ENCODE measurements at places on chromosomes 3 and 15.

- DNase-seq: no peak
These were observed 17.7 kb downstream of the ZNF654 start for GRCh38 chr3:88076712-88077111.

GRCh38 chr3:11541321-11542303 is 102.1 kb downstream of the VGLL4 start:
- no peak for DNase-seq

DNA sequence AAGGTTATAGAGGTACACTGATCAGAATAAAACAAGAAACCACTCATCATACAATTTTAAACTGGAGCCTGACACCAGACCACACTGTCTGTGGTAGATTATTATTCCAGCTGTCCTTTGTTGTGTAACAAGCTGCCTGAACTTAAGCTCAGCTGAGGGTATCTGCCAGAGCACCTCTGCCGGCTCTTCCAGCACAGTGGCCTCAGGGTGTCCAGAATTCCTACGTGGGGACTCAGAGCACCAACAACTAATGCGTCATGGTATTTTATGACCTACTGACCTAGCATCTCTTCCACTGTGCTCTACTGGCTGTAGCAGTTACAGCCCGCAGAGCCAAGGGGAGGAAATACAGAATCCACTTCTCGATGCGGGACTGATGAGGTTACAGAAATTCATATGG is 15.6 kb upstream of the RAF1 start:
- no peak for DNase-seq

DNA sequence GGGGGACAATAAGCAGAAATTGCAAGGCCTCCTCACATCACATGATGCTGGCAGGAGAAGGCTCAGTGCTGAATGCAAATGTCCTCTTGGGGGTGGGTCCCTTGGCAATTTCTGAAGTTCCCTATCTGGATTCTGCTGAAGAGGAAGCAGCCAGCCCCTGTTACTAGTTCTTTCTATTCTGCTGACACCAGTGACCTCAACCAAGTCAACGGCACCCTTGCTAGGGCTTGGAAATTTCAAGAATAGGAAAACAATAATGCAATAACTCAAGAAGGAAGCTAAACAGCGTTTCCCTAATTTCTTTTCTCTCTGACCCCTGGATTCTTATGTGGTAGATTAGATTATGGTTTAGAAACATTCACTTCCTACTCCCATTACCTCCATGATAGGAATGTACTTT is 46.2 kb upstream of the FOXP1 start:
- no peak for DNase-seq

GRCh38 chr3:197197334-197197733 is 101.1 kb downstream of the DLG1 start:
- DNase-seq: no peak

GRCh38 chr3:174337227-174337626 is 521.9 kb upstream of the NAALADL2 start:
- no peak for DNase-seq

- DNase-seq: no peak
These were observed 144.3 kb upstream of the MRPS22 start for GRCh38 chr3:139199421-139200010.

- no peak for DNase-seq
These were observed 128.3 kb upstream of the CADM2 start for GRCh38 chr3:84830476-84830875.

- DNase-seq: no peak
These were observed 92.5 kb downstream of the BDH1 start for GRCh38 chr3:197463279-197463678.

DNA sequence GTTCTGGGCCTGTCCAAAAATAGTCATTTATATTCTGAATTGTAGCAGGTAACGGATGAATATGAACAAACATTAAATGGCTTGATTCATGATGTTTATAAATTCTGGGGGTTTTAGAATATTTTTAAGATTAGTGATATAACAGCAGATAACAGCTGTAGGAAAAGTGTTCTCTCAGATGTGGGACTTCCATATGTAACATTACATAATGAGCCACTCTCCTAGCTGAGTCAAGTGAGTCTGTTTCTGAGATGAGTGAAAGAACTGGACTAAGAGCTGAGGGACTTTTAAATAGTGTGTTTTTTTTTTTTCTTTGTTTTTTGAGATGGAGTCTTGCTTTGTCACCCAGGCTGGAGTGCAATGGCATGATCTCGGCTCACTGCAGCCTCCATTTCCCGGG is 13.9 kb downstream of the YEATS2 start:
- no peak for DNase-seq

DNA sequence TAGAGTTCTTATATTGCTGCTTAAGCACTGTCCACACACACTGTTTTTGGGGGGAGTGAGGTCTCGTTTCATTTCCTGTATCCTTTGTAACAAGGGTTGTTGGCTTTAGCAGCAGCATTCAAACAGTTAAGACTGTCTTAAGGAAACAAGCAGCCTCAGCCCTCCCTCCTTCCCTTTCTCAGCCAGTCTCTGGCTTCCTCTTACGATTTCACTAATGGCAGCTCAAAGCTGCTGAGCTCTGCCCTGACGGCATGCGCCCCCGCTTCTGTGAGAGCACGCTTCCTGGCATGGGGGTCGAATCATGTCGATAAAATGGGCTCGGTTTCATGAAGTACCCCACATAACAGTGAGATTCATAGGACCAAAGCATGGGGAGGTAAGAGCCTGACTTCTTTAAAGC is 105.0 kb downstream of the KLHL25 start:
- DNase-seq: no peak

GRCh38 chr15:85477061-85477460 is 96.7 kb downstream of the AKAP13 start:
- no peak for DNase-seq

DNA sequence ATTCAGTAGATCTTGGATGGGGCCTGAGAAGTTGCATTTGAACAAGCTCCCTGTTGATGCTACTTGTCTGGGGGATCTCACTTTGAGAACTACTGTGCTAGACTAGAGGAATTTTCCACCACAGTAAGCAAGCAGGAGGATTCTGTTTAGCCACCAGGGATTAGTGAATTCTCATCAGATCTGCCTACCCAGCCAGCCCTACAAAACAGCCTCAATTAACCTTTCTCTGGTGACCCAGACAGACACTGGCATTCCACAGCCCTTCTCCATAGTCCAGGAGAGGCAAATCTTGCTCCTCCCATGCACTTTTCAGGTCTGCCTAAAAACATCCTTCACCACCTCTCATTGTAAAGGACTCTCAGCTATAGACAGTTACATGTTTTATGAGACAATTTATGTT is 16.7 kb upstream of the MYH15 start:
- no peak for DNase-seq

GRCh38 chr3:123350971-123351370 is 97.9 kb downstream of the ADCY5 start:
- DNase-seq: no peak

DNA sequence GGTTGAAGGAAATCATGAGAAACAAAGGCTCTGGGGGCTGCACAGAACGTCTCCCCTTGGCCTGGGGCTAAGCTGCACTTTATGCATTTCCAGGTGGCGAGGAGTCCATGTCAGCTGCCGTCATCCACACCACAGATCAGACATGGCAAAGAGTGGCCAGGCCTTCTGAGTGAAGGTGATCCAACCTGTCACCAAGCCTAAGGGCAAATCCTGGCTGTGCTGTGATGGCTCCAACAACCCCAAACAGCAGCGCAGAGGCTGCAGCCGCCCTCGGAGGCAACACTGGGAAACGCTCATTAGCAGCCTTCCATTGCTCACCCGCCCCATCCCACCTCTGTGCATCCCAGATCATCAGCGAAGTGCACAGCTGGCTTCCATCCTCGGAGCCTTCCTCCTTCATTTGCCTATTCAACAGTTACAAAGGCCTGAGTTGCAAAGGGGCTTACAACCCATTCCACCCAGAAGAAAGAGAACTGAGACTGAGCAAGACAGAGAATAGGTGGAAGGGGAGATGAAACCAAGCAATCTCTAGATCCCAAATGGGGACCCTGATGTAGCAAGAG is 55.7 kb downstream of the SRGAP3 start:
- DNase-seq: no peak

DNA sequence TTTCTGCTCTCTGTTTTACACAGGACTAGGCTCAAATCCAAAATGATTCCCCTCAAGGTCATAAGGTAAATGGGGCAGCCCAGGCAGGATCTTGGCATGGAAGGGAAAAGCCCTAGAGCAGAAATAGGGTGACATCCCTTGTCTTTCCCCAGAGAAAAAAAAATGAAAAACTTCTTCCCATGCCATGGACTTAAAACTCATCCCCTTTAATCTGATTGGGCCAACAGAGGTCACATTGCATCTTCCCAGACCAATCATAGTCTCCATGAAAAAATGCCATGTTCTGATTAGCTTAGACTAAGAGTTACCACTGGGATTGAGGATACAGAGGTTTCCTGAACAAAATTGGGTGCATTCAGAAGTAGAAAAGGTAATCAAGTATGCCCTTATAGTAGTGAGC is 241.3 kb upstream of the LRTM1 start:
- no peak for DNase-seq

- no peak for DNase-seq
These were observed 40.2 kb upstream of the ATP13A5 start for GRCh38 chr3:193418576-193419373.

GRCh38 chr3:27758083-27758482 is 36.0 kb upstream of the EOMES start:
- DNase-seq: peak; percentile 10

DNA sequence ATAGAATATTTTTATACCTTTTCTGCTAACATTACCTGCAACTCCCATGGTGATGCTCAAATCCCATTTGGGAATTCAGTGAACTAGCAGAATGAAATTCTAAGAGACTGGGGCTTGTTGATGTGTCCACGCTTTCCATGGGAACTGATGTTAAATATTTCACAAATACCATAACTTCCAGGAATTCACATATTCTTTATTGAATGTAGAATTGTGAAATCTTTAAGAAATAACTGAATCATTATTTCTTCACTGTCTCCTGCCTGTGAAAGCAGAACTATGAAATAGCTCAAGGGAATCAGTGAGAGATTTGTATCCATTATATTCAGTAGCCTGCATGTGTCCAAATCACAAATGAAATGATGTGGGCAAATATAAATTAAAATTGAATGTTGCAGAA is 130.8 kb downstream of the SERPINI1 start:
- DNase-seq: no peak

DNA sequence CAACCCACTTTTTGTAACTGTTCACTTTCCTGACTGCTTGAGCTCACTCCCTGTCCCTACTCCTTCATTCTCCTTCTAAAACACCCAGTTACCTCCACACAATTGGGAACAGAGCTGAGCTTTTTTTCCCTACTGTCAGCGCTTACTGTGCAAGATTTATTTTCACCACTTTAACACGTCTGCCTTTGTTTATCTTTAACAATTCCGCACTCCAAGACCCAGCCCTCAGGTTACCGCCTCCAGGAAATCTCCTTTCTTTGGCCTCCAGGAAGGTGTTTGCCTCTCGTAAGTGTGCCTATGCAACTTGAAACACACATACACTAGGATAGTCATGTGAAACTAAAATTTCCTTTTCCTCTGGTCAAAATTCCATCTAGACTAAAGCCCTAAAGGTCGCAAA is 271.9 kb upstream of the TPRG1 start:
- no peak for DNase-seq

DNA sequence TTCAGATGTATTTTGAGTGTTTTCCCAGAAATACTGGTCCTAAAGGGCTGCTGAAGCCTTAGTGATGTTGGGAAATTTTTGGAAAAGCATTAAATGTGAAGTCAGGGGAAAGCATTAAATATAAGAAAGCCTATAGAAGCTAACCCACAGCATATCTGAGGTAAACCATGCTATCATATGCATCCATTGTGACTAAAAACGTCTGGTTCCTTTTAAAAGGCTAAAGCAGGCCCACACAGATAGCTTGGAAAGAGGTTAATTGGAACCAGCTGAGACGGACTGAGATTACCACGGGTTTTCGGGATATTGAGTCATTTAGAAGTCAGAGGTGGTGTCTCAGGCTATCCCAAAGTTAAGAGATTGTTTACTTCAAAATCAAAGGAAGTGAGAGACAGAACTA is 78.2 kb downstream of the CYP19A1 start:
- DNase-seq: peak; percentile 90

- no peak for DNase-seq
These were observed 11.3 kb upstream of the KNL1 start for GRCh38 chr15:40582726-40583246.

DNA sequence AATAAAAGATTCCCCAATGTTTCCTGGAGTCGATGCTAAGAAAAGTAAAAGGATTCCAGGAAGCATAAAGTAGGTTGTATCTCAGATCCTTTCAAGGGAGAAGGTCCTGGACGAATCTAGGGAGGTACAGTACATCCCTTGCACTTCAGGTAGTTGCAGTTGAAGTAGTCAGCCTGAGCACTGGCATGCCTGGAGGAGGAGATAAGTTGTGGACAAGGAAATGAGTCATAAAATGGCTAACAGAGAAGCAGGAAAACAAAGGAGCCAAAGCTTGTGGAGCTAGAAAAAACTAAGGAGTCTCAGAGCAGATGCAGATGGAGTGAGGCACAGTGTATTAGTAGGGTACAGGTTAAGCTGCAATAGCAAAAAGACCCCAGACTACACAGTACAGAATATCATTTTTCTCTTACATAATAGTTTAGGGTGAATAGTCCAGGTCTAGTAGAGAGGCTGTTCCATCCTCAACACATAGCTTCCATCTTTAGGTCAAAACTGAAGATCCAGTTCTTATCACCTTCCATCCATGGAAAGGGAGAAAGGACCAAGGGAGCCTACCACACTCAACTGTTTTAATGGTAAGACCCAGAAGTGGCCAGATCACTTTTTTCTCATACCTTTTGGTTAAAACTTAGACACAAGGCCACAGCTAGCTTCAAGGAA is 41.3 kb downstream of the COL6A5 start:
- DNase-seq: no peak

DNA sequence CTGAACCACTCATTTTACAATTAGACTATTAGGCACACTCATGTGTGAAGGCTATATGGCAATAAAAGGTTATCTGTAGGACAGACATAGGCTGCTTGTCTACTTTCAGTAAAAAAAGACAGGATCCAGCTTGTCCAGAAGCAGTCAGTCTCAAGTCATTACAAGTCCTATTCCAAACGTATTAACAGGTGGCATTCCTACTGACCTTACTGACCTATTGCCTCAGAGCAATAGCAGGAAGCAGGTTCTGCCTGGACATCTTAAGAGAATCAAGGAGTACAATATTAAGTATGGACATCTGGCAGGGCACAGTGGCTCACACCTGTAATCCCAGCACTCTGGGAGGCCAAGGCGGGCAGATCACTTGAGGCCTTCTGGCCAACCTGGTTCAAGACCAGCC is 7.0 kb downstream of the CMTM6 start:
- DNase-seq: no peak

DNA sequence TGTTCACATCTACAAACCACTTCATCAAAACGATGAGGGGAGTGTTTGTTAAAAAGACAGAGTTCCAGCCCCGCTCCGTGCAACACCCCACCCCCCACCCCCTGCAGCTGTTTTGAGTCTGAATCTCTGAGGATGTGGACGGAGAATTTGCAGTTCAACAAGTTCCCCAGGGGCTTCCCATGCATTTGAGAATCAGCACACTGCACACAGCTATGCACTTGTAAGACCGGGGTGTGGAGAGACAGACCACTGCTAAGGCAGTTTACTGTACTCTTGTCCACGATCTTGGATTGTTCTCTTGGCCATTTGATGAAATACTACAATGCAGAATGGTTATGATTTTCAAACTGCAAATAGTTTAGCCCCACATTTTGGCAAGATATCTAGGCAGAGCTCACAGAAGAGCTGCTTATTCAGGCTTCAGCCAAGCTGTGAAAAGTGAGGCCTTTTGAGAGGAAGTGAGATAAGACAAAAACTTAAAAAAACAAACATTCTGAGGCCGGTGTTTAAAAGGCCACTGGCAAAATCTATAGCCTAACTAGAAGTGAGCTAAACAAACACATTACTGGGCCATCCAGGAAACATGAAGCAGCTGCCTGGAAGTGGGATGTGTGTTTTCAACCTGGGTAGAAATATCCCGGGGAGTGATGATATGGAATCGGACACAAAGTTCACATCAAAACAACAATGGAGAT is 308.2 kb upstream of the ADAMTS9 start:
- no peak for DNase-seq
